Stimulated activated CD4-positive, alpha-beta T cell treated with anti-CD3 and anti-CD28 coated beads, Interleukin-4, amount 100 ng/mL, for 4 hours (primary cell): ENCODE measurements at places on chromosomes 7 and 10.

GRCh38 chr7:17948526-17949238 lies 8.4 kb upstream of the SNX13 start:
- DNase-seq = no peak

- DNase-seq = no peak
Measured at GRCh38 chr10:48468130-48468790, 136.6 kb downstream of the ARHGAP22 start.

- DNase-seq = no peak
Measured at GRCh38 chr10:104446151-104446550, 92.5 kb downstream of the CFAP58 start.

DNA sequence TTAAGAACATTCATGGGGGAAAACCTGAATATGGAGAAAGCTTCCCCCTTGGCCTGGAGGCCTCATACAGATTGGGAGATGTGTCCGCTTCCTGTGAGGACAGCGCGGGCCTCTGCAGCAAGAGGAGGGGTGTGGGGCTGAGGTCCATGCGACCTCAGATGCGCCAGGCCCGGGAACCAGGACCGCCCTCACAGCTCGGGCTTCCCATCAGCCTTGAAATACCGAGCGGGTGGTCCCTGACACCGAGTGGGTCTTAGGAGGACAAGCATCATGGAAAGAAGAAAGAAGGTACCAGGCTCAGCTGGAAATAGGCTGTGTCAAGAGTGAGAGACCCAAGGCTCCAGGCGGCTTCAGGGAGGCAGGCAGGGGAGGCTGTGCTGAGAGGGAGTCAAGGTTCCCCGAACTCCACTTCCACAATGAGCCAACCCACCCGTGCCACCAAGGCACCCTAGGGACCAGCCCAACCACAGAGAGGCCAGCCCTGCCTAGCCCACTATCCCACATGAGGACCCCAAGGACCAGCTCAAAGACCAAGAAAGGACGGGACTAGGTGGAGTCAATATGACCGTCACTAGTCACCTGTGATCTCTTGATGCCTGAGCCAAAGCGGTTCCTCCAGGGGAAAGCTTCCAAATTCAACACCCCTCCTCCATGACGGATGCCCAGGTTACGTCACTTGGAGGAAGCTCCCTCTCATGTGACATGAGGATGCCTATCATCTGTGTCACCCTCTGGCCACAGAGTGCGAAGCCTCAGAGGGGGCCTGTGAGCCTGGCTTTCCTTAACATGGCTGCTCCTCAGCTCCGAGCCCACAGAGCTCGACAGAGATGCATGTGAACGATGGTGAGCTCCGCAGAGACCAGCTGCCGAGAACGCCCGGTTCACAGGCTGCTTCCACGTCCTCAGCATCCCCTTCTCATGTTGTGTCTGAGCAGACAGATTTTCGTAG lies 103.7 kb downstream of the TCERG1L start:
- no peak for DNase-seq

DNA sequence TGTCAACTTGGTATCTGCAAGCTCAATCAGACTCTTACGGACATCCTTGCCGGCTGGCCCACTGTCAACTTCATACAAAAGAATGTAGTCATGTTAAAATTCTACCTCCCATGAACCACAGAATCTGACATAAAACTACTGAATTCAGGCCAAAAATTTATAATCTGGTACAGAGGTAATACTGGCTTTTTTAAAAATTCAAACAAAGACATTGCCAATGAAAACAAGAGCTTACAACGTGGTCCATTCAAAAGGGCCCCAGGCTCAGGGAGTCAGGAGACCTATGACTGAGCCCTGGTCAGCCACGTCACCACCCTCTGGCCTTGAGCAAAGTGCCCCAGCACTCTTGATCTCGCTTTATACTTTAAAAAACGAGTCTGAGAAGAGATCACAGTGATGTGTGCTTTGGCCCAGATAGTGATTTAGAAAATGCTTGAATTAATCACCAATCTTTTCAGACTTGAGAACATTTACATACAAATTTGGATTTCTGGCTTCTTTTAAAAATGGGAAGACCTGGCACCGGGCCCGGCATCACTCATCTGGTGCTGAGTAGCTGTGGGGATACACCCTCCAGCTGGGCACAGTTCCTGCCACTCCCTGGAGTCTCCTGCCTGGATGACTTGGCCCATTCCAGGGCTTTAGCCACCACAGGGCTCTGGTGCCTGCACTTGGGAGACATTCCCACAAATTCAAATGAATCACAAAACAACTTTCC lies 94.1 kb downstream of the PIP4K2A start:
- no peak for DNase-seq
